LNCaP clone FGC (cell line): ENCODE measurements at places on chromosomes 12 and 14.

DNA sequence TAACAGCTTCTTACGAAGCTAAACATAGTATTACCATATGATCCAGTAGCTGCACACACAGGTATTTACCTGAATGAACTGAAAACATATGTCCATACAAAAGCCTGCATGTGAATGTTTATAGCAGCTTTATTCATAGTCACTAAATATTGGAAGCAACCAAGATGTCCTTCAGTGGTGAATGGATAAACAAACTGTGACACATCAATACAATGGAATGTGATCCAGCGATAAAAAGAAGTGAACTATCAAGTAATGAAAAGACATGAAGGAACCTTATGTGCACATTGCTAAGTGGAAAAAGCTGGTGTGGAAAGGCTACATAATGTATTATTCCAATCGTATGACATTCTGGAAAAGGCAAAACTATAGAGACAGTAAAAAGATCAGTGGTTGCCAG is 38.1 kb upstream of the JDP2 start:
- no peak for DNase-seq

- DNase-seq: no peak
These were observed 1493.6 kb downstream of the AACS start for GRCh38 chr12:126558810-126559209.

- DNase-seq: peak; percentile 8
These were observed 189.2 kb upstream of the RASSF8 start for GRCh38 chr12:25769082-25769945.

DNA sequence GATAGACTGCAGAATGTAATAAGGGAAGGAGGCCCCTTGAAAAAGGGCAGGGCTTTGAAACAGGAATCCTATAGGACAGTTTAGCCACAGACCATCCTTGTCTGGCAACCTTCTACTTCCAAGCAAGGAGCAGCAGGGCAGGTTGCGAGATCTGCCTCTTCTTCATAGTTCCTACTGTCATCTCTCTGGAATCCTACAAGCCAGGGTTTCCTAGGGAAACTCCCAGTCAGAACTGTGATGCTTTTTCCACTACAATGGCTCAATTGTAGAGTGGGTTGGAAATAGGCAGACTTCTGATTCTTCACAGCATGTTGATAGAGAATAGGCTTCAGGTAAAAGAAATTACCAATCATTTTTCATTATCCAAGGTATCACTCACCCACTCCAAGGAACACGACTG is 186.3 kb downstream of the DACT1 start:
- DNase-seq: no peak

DNA sequence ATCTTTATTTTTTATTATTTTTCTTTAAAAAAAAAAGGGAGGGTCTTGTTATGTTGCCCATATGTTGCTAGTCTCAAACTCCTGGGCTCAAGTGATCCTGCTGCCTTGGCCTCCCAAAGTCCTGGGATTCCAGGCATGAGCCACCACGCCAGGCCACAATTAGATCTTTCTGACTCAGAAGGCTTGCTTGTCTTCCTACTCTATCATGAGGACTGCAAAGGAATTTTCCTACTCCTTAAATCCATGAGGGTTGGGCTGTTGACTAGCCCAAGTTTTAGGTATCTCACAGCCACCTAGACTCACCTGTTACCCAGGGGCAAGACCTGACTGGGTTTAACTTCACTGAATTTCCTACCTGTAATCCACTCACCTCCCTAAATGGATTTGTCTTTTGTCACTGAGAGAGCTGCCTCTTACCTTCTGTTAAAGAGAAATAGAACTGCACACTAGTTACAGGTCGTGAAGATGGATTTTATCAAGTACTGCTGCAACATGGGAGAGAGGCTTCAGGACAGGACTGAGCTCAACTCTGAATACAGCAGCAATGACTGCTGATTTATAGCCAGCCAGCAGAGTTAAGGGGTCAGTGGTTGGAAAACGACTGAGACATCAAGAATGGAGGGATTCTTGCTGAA is 72.3 kb downstream of the B4GALNT3 start:
- no peak for DNase-seq

DNA sequence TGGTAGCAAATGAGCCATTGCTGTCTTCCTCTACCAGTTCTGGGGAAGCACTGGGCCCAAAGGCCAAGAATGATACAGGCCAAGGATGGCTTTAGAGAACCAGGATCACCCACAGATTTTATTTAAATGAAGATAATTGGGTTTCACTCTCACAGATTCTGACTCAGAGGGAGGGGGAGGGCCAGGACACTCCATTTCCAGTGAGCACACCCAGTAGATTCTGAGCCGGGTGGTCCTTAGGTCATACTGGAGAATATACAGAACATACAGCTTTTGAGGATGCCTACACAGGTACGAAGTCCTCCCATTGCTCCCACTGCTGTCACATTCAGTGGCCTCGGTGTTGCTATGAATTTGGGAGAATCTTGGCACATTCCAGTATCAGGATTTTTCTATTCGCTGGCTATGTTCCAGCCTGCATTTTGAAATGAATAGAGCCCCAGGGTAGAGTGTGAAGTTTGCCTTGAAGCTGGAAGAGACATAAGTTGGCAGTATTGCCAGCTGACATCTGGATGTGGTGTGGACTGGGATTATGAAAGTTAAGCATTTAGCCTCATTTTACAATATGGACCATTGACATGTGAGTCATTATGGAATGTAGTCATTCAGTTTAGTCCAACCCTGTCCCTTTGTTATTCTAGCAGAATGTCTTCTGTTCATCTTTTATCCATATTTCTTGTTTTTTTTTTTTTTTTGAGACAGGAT is 45.8 kb upstream of the POC1B start:
- DNase-seq: no peak

- no peak for DNase-seq
These were observed 20.8 kb downstream of the MLXIP start for GRCh38 chr12:122099280-122099749.

DNA sequence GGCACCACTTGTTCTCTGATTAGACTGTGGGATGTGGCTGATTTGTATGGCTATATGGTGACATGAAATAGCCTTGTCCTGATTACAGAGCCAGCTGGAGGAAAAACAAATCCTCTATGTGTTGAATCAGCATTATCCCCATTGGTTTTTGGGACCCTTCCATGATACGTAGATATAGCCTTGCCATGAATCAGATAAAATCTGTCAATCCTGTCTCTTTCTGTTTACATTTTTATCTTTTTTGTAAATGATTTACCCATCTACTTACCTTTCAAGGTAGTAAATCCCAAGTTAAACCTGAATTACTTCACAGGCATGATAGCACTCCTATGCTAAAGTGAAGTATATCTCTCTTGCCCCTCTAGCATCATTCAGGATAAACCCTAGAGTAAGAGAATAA is 789.3 kb downstream of the TMTC2 start:
- DNase-seq: peak; percentile 58

DNA sequence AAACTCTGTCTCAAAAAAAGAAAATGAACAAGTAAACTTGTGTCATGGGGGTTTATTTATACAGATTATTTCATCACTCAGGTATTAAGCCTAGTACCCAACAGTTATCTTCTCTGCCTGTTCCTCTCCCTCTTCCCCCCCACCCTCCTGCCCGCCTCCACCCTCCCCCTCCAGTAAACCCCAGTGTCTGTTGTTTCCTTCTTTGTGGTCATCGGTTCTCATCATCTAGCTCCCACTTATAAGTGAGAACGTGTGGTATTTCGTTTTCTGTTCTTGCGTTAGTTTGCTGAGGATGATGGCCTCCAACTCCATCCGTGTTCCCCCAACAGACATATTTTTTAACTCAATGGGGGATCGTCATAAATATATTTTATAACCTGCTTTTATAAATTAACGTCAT is 12.3 kb downstream of the IL31 start:
- DNase-seq: no peak

DNA sequence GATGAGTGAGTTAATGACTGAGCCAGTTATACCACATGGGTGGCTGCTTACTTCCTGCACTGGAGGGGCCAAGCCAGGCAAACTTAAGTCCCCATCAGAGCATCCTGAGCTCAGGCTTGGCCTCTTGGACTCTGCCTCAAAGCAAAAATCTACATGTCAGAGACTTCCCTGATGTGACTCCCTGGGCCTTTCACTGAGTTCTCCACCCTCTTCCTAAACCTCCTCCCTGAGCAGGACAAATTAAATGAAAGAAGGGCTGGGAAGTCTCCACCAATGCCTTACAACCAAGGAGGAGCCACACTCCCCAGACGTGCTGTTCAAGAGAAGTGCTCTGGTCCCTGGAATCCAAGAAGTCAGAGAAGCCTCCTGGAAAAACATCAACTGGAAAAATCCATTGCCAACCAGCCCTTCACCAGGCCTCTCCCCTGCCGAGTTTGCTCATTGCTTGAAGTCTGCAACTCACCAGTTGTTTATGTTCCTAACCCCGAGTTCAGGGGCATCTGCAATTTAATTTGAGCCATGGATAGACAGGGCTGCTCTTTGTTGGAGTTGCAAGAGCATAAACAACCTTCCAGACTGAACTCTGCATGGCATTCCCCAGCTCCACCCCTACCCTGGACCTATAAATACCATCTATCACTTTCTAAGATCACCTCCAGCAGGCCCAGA is 160.5 kb downstream of the ANO2 start:
- DNase-seq: no peak

- no peak for DNase-seq
These were observed 105.6 kb downstream of the PCNX1 start for GRCh38 chr14:71012888-71013287.

GRCh38 chr14:88554457-88555286 is at the start of gene PTPN21:
PTPN21 (minus strand) TSS chr14:88555007; CDS start chr14:88550417, 4,590 bp downstream.
- no peak for DNase-seq

- DNase-seq: no peak
These were observed 6.6 kb downstream of the CACNA2D4 start for GRCh38 chr12:1911598-1912575.

GRCh38 chr14:101833045-101833444 is 71.5 kb downstream of the PPP2R5C start:
- DNase-seq: no peak

DNA sequence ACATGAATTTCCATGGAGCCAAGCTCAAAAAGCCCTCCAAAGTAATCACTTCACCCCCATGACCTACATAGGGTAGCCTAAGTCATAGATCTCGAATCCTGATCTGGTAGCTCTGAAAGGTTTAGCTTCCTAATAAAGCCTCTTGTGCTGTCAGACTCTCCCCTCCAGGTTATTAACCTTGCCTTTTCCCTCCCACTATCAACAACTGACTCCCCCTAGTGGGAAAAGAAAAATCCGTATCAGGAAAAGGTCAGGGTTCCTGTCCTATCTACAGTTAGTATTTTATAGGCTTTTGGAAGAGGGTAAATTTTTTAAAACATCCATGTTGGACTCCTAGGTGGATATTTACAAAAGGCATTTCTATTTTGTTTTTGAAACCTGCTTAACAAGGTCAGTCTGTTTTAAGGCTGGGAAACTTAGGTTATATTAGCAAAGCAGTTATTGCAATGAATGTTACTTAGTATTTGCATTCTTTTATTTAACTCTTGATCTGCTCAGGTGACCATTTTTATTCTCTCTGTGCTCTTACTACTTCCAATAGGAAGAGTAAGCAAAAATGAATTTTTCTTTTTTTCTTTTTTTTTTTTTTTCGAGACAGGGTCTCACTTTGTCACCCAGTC is 8.0 kb downstream of the YY1 start:
- peak; percentile 82 for DNase-seq
